ENCODE measurements at places on chromosomes 12 and 14. TPM values are rescaled to one million over a fixed set of nuclear protein-coding genes. Genes with fewer than 3 reads are reported as not detected.

GRCh38 chr14:95323917-95324316 is 4.2 kb upstream of the CLMN start:
- DNase-seq, result peak; percentile 60

- DNase-seq, result no peak
Observed at GRCh38 chr12:131226345-131227265, 272.9 kb downstream of the ADGRD1 start.

GRCh38 chr14:78075555-78076277 is 94.5 kb upstream of the NRXN3 start:
- no peak for DNase-seq

DNA sequence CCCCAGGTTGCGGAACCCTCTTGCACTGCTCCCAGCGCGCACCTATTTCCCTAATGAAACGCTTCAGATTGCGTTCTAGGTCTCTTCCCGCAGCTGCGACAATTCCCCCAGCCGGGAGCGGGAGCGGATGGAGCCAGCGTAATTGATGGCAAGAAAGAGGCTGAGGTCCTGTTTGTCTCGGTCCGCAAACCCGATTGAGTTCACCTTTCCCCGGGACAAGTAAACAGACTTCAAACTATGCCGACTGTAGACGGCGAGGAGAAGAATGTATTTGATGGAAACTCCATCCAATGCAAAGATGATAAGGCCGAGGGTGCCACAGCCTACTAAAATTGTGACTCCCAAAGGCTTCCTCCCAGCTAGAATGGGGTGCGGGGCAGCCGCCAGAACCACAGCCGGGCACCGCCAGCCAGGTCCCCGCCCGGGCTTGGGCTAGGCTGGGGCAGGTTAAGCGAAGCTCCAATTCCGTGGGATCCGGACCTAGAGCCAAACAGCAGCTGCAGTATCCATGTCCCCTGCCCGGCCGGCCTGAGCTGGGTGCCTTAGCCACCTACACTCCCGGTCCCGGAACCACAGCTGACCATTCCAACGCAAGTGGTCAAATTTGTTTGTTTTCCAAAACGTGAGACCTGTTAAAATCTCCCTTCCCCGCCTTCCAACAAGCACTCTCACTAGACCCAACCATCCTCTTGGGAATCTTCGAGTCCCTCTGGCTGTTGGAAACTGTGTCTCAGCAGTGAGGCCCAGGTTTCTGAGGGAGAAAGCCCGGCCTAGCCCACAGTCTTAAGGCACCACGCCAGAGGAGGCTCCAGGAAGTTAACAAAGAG is 5.5 kb downstream of the NKX2-1 start:
- DNase-seq, result peak; percentile 64

DNA sequence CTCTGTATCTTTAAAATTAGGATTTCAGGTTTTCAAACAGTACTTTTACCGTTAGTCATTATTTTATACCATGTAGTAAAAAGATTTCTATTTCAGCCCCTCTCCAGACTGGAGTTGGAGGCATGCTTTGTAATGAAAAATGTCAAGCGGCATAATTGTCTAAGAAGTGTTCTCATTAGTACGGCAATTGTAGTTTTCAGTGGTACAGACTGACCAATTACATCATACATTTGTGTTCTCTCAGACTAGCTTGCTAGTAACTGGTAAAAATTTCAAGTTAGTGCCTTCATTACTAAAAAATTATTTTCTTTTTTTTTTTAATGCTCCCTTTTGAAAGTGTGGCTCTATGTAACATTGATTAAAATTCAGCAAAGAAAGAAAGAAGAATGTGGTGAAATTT is 4.5 kb downstream of the USP30 start:
- DNase-seq, result no peak

GRCh38 chr12:93427779-93428564 is 13.8 kb downstream of the UBE2N start:
- DNase-seq, result no peak

- no peak for DNase-seq
Observed at GRCh38 chr14:79274641-79275291, 936.5 kb downstream of the DIO2 start.

GRCh38 chr12:129863938-129864337 is 39.9 kb downstream of the TMEM132D start:
- DNase-seq, result no peak

GRCh38 chr12:56878010-56878339 is 56.2 kb downstream of the SDR9C7 start:
- DNase-seq, result no peak

DNA sequence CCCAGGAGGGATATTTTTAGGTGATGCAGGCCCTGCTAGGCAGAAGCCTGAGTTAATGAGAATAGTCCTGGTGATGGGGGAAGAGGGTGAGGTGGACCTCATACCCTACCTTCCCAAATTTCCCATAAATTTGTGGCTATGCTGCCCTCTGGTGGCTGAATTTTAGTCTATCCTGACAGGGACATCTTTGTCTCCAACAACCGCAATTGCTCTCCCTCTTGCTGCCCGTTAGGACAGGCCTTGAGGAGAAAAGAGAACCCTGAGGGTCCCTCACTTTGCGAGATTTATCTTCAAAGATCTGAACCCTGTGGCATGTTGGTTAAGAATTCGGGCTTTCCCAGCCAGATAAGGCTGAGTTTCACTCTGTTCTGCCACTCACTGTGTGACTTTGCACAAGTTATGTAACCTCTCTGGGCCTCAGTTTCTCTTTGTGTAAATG is 9.8 kb upstream of the ZNF385A start:
- no peak for DNase-seq

DNA sequence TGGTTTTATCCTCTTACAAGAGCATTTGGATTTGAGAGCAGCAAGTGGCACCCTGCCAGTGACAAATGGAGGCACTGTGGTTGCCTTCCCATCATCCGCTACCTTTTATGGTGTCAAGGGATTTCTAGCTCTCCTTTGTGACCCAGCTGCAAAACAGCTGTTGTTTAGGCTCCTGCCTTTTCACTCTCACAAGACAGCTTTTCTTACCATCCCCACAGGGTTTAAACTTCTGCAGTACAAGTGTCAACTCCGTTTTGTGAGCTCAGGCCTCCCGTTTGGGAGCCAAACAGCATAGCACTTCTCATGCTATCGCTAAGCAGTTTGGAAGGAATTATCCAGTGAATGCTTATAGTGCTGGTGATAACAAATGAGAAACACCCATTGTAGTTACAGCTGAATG is 331.4 kb downstream of the TMTC2 start:
- no peak for DNase-seq

DNA sequence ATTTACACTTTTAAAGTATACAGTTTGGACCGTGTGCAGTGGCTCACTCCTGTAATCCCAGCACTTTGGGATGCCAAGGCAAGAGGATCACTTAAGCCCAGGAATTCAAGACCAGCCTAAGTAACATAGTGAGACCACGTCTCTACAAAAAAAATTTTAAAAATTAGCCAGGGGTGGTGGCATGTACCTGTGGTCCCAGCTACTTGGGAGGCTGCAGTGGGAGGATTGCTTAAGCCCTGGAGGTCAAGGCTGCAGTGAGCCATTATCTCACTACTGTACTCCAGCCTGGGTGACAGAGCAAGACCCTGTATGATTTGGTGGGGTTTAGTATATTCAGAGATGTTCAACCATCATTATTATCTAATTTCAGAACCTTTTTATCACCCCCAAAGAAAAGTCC is 4.7 kb downstream of the EIF4B start:
- DNase-seq, result no peak

- DNase-seq, result peak; percentile 71
Observed at GRCh38 chr14:75452900-75453816, 25.3 kb downstream of the JDP2 start.

Gene TAS2R9
- not detected for total RNA-seq

GRCh38 chr12:102468261-102468915 is 12.0 kb downstream of the IGF1 start:
- DNase-seq, result no peak

GRCh38 chr12:124174451-124175348 is 120.2 kb upstream of the RFLNA start:
- no peak for DNase-seq

Gene FGF23
- total RNA-seq, result not detected

DNA sequence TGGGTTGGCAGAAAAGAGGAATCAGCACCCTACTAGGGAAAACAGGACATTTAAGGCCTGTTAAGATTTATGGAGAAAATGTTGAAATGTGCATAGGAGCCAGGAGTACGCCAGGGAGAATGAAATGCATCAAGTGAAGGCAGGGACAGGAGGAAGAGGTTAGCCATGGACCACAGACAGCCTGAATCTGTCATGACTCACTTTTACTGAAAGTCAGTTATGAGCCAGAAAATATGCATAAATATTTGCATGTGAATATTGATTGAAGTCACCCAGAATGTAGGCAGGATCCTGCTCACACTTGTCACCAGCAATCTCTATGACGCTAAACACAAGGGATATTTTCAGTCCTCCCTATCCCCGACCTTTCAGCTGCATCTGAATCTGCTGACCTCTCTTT is 25.1 kb upstream of the CDK17 start:
- no peak for DNase-seq

- no peak for DNase-seq
Observed at GRCh38 chr12:43210485-43211192, 341.4 kb downstream of the ADAMTS20 start.

Gene P2RX2
- total RNA-seq, result 0.56 TPM

DNA sequence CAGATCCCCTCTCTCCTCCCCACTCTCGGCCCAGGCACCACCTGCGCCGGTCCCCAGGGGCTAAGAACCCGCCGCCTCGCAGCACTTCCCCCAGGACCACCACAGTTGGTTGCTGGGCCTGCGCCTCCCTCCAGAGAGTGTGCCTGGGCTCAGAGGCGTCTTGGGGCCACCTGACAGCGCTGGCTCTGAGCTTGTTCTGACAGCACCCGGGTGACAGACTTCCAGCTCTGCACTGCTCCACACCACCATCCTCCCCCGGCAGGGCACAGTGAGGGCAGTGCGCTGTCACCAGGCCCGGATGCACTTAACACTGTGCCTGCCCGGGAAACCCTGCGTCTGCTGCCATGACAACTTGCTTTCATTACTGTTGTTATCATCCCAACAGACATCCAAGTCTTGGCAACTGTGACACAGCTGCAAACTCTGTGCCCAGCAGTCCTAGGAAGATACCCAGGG is 6.6 kb downstream of the BRF1 start:
- no peak for DNase-seq

DNA sequence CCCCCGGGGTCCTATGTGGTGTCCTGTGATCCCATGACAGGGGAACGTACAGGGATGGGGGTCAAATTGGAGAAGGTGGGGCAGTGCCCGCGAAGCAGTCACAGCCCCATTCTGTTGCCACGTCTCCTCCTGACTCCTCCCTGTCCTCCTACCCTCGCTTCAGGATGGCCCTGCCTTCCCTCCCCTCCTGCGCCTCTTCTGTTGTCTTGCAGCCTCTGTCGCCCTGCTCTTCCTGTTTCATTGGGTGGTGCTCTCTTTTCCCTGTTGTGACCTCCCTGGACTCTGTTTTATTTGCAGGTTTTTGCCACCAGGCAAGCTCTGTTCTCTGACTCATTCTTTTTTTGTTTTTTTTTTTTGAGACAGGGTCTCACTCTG is 18.7 kb downstream of the CABP1 start:
- DNase-seq, result no peak

GRCh38 chr14:21734457-21735074 is 60.9 kb upstream of the OR4E1 start:
- DNase-seq, result no peak

DNA sequence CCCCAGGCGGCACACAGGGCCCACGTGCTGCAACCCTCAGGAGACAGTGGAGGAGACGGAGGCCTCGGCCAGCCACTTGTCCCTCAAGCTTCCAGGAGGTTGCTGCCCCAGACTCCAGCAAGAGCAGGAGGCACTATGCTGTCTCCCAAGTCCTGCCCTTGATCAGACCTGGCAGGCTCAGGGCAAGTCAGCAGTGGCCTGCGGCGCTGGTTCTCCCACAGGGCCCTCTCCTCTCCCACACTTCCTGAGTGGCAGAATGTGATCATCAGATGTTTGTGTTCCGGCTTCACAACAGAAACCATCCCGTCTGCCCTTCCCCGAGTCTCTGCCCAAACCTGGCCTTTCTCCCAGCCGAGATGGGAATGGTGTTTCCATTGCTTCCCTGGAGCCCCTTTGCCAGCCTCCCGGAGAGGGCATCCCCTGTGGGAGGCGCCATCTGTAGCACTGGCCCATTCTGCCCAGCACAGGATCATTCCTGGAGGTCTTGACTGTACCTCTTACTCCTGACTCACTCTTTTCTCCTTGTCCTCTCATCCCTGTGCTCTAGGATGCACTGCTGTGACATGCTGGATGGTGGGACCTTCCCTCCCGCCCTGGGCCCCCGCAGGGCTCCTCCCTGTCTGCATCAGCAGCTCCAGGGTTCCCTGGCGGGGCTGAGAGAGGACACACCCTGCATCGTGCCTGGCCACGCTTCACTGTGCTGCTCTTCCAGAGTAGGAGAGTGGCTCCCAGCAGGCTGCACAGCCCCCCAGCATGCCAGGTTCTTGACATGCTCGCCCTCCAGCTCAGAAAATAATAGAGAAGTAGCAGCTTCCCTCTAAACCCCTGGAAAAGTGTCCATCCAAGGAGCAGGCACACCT is 114.7 kb upstream of the FKBP4 start:
- no peak for DNase-seq

Gene KRT73
- total RNA-seq, result not detected
